Eye (tissue), 1 donor: ENCODE measurements at places on chromosomes 4 and X.

- DNase-seq = no peak
Observed at GRCh38 chr4:72325215-72325614, 243.8 kb downstream of the ADAMTS3 start.

GRCh38 chrX:14504960-14505538 is 24.3 kb upstream of the GLRA2 start:
- DNase-seq = no peak

DNA sequence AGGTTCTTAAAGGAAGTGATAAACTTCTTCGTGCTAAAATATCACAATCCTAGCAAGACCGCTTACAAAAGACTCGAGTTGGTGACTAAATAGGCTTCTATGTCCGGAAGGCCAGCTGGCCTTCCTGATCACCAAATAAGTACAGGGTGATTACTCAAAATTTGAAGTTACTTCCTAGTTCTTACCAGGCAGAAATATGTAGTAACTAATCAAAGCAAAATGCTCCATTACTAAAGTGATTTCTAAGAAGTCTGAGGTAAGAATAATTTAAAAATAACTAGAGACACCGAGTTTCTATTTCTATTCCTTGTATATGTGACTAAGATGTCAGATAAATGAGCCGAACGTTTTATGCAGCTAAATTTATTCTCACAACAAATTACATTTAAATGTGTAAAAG is 62.2 kb downstream of the NSUN7 start:
- DNase-seq = no peak

DNA sequence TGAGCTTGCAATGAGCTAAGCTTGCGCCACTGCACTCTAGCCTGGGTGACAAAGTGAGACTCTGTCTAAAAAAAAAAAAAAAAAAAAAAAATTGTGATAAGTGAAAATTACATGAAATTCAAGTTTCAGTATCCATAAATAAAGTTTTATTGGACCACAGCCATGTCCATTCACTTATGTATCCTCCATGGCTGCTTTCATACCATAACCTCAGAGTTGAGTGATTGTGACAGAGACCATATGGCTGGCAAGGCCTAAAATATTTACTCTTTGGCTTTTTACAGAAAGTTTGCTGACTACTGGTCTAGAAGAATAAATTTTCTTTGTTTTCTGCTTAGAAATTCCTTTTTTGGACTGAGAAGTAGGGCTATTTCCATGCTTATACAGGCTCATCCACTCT is 11.8 kb upstream of the SHISA3 start:
- DNase-seq = no peak

DNA sequence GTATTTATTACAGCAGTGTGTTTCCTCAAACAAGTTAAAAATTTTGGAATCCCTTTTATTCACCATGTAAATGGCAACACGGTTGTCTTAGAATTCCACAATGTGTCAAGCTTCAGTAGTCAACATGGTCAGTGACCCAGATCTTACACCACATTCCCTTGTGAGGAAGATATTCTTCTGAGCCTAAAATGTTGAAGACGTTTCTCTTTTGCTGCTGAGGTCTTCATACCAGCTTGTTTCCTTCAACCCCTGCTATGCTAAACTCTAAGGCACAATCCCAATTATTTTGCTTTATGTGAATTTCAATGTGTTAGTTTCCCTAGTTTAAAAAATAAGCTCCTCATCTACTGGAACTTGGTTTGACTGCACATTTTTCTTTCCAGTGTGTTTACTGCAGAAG is 17.6 kb upstream of the LDB2 start:
- peak; percentile 58 for DNase-seq

DNA sequence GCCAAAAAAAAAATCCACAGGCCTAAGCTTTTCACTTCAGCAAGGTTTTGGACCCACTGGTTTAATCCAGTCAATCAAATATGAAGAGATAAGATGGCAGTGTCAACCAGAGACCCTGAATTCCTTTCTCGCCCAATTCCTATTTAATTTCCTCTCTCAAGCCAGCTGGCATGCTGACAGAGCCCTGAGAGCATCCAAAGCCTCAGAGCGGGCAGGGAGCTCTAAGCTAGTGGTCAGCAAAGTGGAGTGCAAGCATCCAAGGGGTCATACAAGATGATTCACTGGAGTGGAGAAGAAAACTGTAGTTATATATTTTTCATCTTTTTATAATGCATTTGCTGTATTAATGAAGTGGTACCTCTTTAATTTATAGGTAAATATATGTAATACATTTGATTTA is 37.8 kb upstream of the PRPS2 start:
- DNase-seq = no peak
